ENCODE measurements at places on chromosomes 3 and 15.
A peak's percentile ranks its signal among the peaks of the same experiment; 100 is the strongest.

DNA sequence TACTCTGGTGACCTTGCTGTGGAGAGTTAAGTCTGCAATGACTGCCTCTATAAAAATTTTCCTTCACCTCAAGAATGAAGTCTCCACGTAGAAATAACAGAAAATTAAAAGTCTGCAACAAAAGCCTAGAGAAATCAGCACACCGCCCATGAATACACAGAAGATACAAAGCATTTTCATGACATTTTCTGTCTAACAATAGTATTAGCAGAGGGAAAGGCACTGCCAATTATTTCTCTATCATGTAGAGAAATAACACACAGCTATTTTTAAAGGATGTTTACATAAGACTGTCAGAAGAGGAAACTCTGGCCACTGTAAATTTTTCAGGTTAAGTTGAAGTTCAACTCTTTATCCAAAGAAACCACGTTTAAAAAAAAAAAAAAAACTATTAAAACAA, 80.8 kb downstream of the GSK3B start:
- H3K36me3 ChIP-seq = peaks cover 19% of the 10 kb centered on the region
- DNase-seq = no peak
- H3K4me1 ChIP-seq = peaks cover 15% of the 10 kb centered on the region
- no peak overlapping the region for H3K4me3 ChIP-seq
- H3K27me3 ChIP-seq = no peaks in the 10 kb centered on the region

DNA sequence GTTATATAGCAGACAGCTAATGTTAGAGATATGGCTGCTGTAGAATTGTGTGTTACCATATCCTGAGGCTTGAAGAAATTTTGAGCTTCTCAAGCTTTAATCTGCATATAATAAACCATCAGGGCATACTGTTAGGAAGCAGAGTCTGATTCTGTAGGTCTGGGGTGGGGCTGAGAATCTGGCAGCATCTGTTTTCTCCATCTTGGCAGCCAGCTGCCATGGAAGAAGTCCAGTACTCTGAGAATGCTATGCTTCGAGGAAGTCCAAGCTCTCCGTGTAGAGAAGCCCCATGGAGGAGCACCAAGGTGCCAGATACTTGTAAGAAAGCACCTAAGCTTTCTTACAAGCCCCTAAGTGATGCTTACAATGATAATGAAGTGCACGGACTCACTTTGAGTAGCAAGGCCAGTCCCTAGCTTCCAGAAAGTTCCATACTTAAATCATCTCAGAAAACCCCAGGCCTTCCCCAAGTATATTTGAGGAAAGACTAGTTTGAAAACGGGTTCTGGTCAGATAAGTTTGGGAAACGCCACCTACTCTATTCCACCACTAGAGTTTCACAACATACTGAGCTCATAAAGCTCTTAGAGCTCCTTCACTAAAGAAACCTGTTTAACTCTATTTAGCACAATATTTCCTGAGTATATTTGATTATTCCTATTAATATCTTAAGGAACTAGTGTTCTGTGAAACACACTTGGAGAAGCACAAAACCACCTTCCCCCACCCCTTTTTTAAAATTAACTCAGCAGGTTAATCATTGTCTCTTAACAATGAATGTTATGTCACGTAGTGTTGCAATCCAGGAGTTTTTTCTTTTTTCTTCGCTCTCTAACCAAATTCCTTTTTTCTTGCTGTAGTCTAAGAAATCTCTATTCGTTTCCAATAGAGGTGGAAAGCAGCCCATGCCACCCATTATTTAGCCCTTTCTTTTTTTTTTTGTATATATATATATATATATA, 59.9 kb upstream of the RASGRP1 start:
- DNase-seq = peak; percentile 5
- H3K4me1 ChIP-seq = no peaks in the 10 kb centered on the region
- H3K4me3 ChIP-seq = no peak overlapping the region
- H3K27ac ChIP-seq = no peak overlapping the region
- no peaks in the 10 kb centered on the region for H3K36me3 ChIP-seq

DNA sequence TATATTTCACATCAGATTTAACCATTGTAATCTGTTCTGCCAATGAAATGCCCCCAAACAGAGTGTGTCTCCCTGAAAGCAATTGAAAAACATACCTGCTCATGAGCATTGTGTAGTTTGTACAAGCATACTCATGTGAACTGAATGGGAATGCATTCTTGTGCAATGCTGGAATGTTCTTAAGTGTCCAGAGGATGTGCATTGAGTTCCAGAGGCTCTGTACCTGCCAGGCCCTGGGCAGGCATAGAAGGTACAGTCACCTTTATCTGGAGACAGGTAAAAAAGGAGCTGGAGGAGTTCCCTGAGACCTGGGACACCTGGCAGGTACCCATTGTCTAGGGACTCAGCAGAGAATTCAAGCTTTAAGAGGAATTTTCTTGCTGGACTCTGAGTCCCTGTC, 2.8 kb downstream of the MRAS start:
- DNase-seq = no peak
- H3K27ac ChIP-seq = no peak overlapping the region
- H3K27me3 ChIP-seq = no peaks in the 10 kb centered on the region
- no peak overlapping the region for H3K4me3 ChIP-seq
- H3K36me3 ChIP-seq = no peaks in the 10 kb centered on the region

DNA sequence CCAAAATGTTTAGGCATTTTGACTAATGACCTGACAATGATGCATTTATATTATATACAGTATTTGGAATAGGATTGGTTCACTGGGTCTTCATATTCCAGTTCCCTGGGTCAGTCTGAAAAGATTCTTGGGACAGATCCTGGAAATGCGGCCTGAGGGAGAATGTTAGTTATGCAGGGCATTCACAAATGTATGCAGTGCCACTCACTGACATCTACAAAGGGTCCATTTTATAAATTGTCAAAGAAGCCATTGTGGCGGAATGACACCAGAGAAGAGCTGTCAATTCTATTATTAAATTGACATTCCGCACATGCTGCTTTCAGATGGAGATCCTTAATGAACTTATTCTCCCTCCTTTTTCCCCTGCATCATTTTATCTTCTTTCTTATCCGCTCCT, 176.6 kb downstream of the VGLL3 start:
- no peak overlapping the region for H3K4me3 ChIP-seq
- H3K27me3 ChIP-seq = no peaks in the 10 kb centered on the region
- H3K36me3 ChIP-seq = peaks cover 6% of the 10 kb centered on the region
- H3K27ac ChIP-seq = no peak overlapping the region
- H3K4me1 ChIP-seq = peaks cover 12% of the 10 kb centered on the region

- DNase-seq = no peak
- no peaks in the 10 kb centered on the region for H3K27me3 ChIP-seq
- H3K27ac ChIP-seq = no peak overlapping the region
- H3K36me3 ChIP-seq = no peaks in the 10 kb centered on the region
- no peaks in the 10 kb centered on the region for H3K4me1 ChIP-seq
- H3K4me3 ChIP-seq = no peak overlapping the region
These were observed 297.4 kb upstream of the GBE1 start for GRCh38 chr3:82058809-82059208.

DNA sequence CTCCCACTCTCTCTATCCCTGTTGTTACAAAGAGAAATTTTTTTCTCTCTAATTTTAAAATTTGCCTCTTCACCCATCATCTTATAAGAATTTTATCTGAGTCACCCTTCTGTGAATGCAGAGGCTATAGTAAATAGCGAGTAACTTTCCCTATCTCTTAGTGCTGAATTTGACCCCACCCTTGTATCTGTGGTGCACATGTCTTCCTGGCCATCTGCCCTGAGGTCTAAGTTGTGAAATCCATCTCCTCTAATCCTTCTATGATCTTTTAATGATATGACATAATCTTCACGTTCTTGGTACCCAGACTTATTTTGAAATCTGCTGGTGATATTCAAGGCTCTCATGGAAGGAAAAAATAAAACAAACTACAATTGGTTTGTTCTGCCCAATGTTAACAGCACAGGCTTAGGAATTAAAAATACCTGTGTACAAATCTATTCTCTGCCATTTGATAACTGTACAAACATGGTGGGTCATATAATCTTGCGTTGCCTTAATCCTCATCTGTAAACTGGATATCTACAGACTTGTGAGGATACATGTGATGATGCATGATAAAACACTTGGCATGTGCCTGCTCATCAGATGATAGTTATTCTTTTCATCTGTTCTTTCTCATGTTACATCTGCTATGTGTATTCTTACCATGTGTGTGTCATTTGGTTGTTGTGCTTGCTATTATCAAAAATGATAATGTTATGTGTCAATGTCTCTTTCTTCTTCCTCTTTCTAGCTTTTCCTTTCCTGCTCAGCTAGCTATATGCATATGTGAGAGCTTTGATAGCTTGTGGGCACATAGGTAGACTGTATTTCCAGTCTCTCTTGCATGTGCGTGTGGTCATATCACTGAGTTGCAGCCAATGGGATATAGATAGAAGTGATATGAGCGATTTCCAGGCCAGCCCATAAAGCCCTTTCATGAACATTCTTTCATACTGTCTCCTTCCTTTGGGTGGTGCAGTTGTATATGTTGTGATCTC, 13.7 kb upstream of the CCR3 start:
- H3K27me3 ChIP-seq = peaks cover 43% of the 10 kb centered on the region
- no peak overlapping the region for H3K4me3 ChIP-seq
- peaks cover 14% of the 10 kb centered on the region for H3K4me1 ChIP-seq
- peak overlapping the region; percentile 18 for H3K27ac ChIP-seq
- H3K36me3 ChIP-seq = peaks cover 6% of the 10 kb centered on the region

- H3K27ac ChIP-seq = no peak overlapping the region
- DNase-seq = no peak
- H3K27me3 ChIP-seq = no peaks in the 10 kb centered on the region
- H3K4me3 ChIP-seq = no peak overlapping the region
- H3K4me1 ChIP-seq = peaks cover 6% of the 10 kb centered on the region
These were observed 133.5 kb downstream of the KCNMB2 start for GRCh38 chr3:178669758-178670157.

DNA sequence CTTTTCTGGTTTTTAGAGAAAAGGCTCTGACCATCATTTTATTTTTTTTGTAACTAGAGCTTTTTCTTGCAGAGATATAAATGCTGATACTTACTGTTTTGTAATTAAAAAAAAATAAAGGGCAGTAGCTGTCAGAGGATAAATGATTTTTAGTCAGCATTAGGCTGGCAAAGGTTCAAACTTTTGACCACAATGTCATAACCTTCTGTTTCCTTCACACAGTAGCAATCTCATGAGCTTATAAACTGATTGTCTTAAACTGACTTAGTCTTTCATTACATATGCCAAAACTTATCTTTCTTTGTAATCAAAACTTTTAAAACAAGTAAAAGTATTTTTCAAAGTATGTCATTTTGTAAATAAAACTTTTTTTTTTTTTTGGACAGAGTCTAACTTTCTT, 841.9 kb downstream of the OTOL1 start:
- H3K4me1 ChIP-seq = no peaks in the 10 kb centered on the region
- no peak overlapping the region for H3K27ac ChIP-seq
- H3K36me3 ChIP-seq = no peaks in the 10 kb centered on the region
- no peaks in the 10 kb centered on the region for H3K27me3 ChIP-seq
- no peak overlapping the region for H3K4me3 ChIP-seq

DNA sequence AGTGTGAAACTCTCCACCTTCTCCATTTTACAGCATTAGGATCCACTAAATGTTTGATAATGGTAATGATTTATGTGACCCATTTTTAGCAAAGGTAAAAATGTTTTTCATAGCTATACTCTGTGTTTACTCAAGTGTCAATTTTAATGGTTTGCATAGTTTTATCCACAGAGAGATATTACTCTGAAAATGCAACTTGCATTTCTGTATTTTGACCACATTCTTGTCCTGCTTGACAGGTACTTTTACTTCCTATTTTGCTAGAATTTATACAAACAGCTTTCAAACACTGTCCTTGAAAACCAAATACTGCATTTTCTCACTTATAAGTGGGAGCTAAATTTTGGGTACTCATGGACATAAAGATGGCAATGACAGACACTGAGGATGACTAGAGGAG, 62.9 kb downstream of the SERPINI1 start:
- no peak overlapping the region for H3K4me3 ChIP-seq
- no peak for DNase-seq
- H3K27ac ChIP-seq = no peak overlapping the region
- no peaks in the 10 kb centered on the region for H3K36me3 ChIP-seq

GRCh38 chr3:63135367-63135766, 142.7 kb upstream of the SYNPR start:
- H3K4me3 ChIP-seq = no peak overlapping the region
- no peak for DNase-seq
- H3K36me3 ChIP-seq = no peaks in the 10 kb centered on the region
- no peak overlapping the region for H3K27ac ChIP-seq

- H3K4me1 ChIP-seq = peaks cover 22% of the 10 kb centered on the region
- peak; percentile 42 for DNase-seq
- H3K36me3 ChIP-seq = no peaks in the 10 kb centered on the region
- H3K27me3 ChIP-seq = peaks cover 12% of the 10 kb centered on the region
- no peak overlapping the region for H3K4me3 ChIP-seq
These were observed 72.4 kb downstream of the CHDH start for GRCh38 chr3:53773611-53774368.
